ENCODE measurements at places on chromosomes 5 and 9.

- DNase-seq = no peak
These were observed 86.0 kb downstream of the GCNT4 start for GRCh38 chr5:74966141-74967026.

DNA sequence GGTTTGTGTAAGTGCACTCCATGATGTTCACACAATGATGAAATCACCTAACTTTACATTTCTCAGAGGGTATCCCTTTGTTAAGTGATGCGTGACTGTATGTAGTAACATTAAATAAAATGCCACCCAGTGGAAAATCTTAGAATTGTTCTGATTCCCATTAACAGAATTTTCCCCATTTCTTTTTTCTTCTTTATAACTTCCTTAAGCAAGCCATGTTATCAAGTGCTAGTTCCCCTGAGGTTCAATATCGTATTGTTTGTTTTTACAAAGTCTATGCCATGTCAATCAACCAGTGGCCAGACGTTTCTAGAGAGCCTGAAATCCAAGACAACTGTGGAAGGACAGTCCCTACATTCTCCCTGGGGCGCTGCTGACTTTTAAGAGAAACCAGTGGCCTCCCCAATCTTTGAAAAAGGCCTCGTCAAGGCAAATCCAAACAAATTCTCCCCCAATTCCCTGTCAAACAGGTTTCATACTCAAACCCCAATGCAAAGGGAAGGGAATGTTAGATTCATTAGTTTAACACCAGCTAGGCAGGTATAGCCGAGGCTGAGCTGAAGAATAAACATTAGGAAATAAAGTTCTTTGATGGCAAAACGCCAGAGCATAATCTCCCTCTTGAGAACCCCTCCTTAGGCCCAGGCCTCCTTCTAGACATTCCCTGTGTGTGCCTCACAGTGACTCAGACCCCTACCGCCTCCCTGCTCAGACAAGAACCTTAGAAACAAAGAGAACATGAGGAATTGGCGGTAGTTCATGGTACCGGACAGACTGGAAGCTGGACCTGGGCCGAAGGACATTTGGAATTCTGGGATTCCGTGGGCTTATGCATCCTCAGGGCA is 198.7 kb downstream of the GNA14 start:
- DNase-seq = no peak

- DNase-seq = no peak
These were observed 1.7 kb downstream of the FST start for GRCh38 chr5:53481887-53482716.

DNA sequence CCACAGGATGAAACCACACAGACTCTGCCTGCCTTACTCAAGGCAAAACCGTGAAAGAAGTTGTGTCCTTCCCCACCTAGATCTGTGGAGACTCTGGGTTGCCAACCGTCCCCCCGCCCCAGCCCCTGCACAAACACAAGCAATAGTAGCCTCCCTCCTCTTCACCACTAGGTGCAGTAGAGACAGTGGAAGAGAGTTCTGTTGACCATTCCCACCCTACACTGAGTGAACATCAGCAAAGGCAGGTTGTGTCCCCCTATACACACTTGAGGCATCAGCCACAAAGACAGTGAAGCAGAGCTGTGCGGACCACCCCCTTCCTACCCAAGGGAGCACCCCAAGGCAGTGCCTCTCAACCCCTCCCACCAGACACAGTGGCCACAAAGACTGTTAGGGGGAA is 223.7 kb upstream of the NFIL3 start:
- DNase-seq = no peak

DNA sequence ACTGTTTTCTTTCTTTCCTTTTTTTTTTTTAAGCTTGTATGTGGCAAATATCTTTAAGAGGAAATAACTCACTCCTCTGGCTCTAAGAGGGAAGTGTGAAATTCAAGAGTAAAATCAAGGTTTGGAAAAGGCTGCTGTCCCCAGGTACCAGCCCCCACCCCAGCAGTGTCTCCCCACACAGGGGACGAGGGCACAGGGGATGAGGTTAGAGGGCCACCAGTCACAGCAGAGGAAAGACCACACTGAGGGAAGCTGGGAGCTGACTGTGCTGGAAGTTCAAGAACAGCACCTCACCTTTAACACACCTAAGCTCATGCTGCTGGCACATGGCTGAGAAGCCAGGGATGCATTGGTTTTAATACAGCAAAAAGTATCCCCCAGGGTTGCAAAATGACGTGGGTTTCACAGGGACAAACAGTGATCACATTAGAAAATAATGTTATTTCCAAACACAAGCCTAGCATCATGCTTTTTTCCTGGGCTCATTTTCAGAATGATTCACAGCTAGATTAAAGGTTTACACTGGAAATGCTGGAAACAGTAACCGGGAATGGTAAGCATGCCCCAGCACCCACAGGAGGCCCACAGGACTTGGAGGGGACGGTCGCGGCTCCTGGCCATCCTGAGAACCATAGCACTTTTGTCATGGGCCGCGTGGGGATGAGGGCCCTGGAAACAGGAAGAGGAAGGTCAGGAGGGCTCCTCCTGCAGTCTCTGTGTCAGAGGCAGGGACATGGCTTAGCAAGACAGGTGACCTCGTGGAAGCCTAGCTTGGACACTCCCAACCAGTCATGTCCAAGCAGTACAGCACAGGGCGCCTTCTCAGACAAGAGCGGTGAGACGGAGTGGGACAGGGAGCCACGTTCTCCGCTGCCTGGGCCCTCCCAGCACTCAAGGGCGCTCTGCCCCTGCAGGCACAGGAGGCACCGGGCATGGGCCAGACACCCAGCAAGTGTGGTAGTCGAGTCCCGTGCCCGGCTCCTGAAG is 6.9 kb downstream of the LPCAT1 start:
- no peak for DNase-seq

DNA sequence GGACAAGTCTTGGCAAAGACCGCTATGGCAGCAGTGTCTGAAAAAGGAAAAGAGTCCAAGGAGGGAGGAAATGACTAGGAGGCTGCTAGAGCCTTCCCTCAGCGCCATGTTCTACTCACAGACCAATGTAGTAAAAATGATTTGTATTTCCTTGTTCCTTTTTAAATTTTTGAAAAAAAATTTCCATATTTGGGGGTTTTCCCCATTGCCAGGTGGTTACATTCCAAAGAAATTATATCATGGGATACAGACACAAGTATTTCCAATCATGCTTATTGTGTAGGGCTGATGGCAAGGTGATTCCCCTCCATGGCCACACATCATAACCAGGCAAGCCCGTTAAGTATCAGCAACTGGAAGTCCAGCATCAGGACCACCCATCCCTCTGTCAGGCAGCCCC is 138.2 kb downstream of the PIP5K1B start:
- no peak for DNase-seq

- no peak for DNase-seq
These were observed 5.1 kb downstream of the LRRC14B start for GRCh38 chr5:196350-196749.

DNA sequence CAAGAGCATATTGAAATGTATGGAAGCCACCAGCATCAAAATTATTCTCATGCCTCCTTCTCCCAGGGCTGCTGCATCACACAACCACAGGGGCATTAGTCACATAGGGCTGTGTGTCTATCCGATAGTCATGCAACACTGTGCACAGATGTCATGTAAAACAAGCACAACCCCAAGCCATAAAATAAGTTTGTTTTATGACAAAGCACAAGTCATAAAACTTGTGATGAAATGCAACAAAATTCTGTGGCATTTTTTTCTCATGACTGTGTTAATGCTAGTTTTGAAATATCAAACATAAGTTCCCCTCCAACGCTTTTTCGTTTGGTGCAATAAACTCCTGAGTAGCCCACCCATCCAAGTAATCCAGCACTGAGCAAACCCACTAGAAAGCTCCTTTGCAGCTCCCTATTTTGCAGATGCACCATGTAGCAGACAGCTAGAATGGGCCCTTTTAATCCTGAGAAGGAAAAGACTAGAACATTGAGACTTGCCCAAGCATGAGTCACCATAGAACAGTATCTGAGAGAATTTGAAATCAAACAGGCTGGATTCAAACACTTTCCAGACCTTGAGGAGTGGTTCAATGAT is 93.3 kb upstream of the ZNF366 start:
- no peak for DNase-seq

DNA sequence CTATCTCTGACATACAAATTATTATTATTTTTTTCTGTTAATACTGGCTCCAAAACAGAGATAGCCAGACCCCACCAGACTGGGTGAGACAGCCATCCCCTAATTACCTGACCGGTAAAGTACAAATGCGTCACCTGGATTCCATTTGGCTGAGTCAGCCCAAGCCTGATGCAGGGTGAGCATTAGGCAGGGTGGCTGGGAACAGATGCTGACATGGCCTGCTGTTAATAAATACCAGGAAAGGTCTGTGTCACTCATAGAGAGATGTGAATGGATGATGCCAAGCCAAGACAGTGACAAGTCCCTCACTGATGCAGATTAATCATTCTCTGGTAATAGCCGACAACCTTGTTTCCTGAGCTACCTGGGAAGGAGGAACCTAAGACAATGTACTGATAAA is 183.5 kb downstream of the TRIM32 start:
- DNase-seq = no peak

DNA sequence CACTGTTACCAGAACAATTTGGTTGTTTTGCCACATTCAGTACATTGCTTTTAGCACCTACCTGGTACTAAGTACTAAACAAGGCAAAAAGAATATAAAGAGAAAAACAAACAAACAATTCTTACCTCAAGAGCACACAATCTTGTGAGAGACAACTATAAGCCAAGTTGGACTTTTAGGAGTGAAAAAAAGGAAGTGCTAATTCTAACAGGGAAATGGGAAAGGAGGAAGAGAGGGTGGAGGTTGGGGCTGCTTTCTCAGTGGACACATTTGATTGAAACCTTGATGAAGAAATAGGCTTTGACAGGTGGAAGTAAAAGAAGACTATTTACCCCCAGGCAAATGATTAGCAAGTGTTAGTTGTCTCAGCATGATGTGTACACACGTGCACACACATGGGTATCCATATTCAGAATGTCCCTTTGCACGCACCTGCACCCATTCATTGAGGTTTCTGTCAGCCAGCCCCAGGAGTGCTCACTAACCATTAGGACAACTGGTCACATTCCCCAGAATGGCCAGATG is 302.6 kb downstream of the ACTL7B start:
- DNase-seq = no peak

DNA sequence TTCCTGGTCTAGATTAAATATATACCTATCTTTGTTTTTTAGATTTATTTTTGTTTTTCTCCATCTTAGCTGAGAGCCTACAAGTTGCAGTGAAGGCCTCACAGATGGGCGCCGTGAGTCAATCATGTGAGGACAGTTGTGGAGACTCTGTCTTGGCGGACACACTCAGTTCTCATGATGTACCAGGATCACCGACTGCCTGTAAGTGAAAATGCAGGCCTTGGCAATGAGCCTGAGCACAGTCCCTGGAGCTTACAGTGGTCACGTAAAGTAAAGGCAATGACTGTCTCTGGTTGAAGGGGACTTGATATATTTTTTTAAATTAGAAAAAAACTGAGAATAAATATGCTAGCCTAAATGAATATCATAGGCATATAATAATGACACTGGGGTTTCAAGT is 271.9 kb downstream of the ARHGEF28 start:
- DNase-seq = no peak

DNA sequence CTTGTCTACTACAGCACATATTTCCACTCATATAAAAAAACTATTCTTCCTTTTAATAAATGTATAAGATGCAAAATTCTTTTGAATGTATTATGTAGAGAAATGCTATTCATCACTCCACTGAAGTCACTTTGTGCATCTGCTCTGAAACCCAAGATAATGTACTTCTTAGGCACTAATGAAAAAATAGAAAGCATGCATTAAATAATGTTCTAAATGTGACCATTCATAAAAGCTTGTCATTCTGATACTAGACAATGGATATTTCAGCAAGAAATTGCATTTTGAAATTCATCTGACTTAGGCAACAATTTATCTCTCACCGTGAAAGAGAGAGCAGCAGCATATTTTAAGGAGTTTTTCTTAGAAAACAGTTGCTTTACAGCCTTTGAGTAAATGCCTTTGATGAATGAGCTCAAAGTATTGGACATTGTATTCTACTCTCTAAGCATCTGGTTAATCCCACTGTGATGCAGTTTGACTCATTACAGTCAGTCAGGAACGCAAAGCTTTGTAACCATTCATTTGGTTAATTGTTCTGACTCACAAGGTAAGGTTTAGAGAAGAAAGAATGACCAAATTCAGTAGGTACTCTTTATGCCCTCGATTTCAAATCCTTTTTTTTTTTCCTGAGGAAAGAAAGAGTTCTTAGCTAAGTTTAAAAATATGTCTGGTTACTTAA is 2233.8 kb upstream of the C9orf72 start:
- DNase-seq = no peak

GRCh38 chr9:2972475-2972874 is 128.6 kb upstream of the PUM3 start:
- no peak for DNase-seq

- DNase-seq = no peak
These were observed 334.3 kb downstream of the ICE1 start for GRCh38 chr5:5756762-5757161.
